ENCODE measurements at places on chromosomes 7 and 10.

- DNase-seq: no peak
Measured at GRCh38 chr10:91603931-91604331, 28.9 kb downstream of the PPP1R3C start.

GRCh38 chr7:1434891-1435670 is 24.2 kb downstream of the MICALL2 start:
- no peak for DNase-seq

DNA sequence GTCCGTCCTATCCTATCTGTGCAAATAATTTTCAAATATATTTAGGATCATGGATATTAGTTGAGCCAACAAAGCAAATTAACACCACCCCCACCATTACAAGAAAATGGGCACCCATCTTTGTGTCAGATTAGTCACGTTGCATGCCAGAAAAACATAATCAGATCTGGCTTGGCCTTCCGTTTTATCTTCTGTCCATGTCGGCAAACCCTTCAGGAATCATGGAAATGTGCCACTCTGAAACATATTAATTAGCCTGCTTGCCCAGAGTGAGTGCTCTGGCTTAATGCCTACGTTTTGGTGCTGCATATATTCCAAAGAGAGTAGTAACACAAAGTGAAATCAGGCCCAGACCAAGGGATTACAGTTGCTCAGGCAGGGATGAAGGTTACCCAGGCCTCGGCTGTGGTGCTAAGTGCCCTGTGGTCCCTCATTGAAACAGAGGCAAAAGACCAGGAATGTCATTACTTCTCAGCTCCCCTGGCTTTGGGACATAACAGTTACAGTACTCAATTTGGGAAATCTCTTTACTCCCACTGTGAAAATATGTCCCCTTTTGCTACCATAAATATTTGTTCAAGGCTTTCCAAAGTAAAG is 154.0 kb upstream of the LSM8 start:
- no peak for DNase-seq

DNA sequence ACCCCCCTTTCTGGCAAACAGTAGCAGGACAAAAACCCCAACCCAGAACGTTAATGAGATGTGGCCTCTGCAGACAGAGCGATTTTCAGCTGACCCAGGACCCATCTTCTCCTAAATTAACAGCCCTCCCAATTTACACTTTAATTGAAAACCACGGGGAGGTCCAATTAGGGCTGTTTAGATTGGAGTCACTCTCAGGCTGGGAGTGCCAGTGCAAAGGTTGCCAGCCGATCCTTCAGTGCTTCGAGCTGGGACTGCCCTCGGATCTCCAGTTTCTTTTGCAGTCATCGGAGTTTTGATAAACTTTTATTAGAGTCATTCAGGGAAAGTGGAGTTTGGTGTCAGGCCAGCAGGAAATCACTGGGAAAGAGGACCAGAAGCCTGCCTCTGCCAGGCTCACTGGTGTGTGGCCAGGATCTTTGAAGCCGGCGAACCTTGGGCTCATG is 108.0 kb downstream of the DOCK1 start:
- no peak for DNase-seq

DNA sequence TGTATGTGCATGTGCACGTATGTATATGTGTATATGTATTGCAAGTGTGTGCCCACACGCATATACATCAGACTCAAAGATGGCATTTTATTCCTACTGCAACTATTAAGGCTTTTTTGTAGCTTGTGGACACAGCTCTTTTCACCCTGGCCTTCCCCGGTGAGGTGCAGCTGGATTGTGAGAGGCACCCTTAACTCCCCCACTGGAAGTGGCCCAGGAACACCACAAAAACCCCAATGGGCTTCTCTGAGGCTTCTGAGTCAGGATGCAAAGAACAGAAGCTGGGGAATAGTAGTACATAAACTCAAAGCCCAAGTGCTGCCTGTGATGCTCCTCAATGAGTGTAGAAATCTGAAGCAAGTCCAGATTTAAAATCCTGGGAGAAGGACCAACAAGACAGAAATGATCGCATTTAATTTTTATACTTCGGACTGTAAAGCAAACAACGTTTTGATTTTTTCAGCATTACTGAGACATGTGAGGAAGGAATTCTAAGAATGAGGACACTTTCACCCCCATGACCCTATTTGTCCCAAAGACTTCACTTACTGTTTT is 369.2 kb upstream of the MGMT start:
- DNase-seq: no peak

DNA sequence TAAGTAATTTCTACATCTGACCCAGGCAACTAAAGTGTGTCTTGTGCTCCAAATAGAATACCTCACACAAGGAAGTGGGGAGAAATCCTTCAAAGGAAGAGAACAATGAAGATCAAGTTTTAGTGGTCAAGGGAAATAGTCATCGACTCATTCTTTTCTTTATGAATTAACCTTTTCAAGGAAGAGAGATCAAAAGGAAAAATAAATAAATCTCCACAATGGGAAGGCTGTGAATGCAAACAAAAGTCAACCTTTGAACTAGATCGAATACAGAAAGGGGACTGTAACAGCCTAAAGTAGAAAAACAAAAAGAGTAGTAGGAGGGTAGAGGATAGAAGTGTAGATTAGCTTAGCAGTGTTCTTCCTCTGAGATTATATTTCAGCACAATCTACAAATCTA is 274.6 kb upstream of the COBL start:
- DNase-seq: no peak

DNA sequence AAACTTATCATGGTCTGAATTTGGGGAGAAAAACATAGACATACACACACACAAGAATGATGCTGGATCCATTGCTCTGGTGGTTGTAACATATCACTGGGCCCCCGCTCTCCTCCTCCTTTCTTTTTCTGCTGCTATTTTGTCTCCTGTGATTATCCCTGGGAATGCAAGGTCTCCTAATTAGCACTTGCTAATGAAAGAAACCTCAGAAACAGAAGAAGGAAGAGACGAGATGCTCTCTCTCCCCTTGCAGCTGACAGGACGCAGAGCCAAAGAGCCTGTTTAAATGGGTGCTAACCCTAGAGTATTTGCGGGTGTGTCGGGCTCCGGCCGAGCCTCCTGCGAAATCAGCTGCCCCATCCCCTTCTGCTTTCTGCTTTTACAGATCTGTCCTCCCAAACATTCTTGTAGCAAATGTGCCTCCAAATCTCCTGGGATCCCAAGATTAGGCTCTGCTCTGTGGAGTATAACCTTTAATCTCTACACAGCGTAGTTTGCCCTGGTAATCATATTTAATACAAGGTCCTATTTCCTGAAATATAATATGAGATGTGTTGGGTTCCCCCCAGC is 81.5 kb downstream of the FRMPD2 start:
- DNase-seq: no peak

DNA sequence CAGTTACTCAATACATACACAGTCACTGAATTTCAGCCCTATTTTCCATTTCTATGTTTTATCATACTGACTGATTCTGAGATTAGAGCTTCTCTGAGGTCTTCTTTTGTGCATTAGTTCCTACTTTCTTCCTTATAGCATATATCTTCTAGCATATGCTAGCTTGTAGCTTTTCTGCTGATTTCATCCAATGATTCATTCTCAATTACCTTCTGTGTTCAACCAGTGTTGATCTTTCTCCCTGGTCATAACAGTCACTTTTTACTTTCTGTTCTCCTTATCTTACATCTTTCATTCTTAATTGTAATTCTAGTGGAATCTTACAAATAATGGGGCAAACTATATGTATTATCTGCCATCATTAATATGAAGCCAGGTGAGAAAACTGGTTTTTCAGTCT is 159.5 kb upstream of the HGF start:
- peak; percentile 39 for DNase-seq

DNA sequence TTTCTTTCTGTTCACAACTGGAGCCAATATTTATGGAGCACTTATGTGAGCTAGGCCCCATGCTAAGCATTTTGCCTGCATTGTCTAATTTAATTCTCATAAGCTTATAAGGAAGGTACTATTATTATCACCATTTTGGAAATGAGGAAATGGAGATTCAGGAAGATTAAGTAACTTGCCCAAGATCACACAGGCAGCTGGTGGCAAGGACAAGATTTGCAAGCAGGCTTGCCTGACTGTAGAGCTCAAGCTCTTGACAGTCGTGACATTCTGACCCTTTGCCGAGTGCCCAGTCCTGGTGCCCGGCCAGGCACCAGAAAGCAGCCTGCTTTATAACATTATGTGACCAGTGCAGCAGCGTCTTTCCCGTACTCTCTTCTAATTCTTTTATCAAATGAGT is 38.2 kb downstream of the WNT2 start:
- no peak for DNase-seq

- DNase-seq: no peak
Measured at GRCh38 chr10:118108194-118109026, 61.7 kb upstream of the RAB11FIP2 start.

GRCh38 chr7:25208525-25209221 is 19.6 kb downstream of the NPVF start:
- no peak for DNase-seq

DNA sequence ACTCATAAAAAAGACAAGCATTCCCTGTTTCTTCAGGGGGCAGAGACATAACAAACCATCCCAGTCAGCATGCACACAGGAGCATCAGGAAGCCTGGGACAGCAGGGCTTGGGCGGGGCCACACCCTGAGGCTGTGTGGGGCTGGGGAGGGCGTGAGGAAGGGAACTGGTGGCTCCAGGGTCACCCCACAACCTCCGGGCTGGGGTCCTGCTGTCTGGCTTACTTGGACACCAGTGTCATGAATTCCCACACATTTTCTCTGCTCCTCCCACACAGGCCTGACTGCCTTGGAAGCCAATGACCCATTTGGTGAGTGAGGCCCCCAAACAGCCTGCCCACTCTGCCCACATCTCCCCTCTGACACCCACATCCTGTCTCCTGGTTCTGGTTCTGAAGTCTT is 2.8 kb downstream of the FXYD4 start:
- DNase-seq: no peak

DNA sequence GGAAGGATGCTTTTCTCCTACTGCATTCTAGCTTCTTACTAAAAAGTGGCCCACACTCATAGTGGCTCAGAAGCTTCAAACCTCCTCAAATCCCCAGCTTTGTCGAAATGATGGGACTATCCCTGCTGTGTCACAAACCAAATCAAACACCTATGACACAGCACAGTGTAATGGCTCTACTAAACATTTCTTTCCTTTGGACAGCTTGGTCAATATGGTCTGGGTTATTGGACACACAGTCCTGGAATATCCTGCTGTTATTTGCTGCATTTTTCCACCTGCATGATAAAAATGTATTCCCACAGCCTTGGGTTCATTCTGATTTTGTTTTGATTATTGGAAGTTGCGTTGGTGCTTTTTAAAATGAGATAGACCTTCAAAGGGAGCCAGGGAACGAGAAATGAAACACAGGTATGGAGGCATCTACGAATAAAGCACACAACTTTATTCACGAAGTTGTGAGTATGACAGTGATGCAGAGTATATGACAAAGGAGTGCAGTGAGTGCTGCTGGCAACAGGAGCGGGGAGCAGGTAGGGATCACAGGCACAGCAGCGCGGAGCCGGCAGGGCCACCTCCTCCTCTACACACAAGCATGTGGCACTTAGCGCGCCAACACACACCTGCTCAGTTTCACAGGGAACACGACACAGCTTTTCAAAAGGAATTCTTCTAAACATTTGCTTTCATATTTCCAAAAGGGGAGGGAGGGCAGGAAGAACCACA is 26.5 kb upstream of the AFAP1L2 start:
- DNase-seq: no peak

- DNase-seq: no peak
Measured at GRCh38 chr10:129773359-129773990, 190.6 kb downstream of the EBF3 start.

GRCh38 chr7:111697771-111698170 is 135.5 kb upstream of the IMMP2L start:
- DNase-seq: no peak

GRCh38 chr10:42783181-42783549 is 570 bp downstream of the BMS1 start:
- no peak for DNase-seq

DNA sequence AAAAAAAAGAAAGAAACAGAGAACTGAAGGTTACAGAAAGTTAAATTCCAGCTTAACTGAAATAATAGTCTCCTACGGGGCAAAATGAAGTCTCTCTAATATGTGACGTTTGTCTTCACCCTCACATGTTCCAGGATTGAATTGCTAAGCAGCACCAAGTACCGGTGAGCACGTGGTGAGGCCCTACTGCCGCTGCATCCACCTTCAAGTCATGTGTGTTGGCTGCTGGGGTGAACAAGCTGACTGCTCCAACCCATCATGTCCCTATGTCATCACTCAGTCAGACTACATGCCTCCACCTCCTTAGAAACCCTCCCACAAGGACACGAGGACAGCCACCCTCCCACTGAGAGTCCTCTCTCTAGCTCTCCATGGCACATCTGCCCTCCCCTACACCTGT is 35.4 kb upstream of the NPFFR1 start:
- no peak for DNase-seq

- DNase-seq: peak; percentile 62
Measured at GRCh38 chr7:131107337-131108211, 220.1 kb upstream of the MKLN1 start.

DNA sequence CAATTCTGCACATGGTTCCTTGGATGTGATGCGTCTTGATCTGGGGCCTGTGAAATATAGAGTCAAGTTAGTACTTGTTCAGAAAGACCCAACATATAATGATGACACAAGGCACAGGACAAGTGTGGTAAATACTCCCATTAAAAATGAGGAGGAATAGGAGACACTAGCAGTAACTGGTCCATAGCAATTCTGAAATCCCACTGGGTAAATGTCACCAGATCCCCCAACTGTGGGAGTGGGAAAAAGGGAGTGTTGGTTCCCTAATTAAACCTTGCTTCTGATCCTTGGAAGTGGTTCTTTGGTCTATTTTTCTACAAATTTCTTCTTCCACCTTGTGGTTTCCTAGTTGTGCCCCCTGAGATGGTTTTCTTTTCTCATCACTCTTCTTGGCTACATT is 62.5 kb upstream of the NRP1 start:
- no peak for DNase-seq

GRCh38 chr7:154484943-154485342 is 432.7 kb downstream of the DPP6 start:
- DNase-seq: no peak

DNA sequence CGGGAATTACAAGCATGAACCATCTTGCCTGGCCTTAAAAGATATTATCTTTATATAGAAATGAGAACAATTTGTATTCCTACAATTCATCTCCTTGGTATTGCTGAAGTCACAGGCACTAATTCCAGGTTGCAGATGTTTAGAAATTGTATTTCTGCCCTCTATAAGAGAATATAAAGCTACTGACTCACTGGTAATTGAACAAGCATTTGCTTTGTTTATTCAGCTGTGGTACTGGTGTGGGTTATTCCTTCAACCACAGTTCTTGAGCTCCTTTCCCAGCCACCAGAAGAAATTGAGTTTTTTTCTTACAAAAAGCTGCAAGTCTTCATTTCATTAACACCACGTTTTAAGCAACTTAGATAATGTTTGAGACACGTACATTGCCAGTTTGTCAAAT is 29.0 kb upstream of the MPP7 start:
- no peak for DNase-seq

GRCh38 chr10:132876131-132876860 is 66.1 kb downstream of the CFAP46 start:
- no peak for DNase-seq

DNA sequence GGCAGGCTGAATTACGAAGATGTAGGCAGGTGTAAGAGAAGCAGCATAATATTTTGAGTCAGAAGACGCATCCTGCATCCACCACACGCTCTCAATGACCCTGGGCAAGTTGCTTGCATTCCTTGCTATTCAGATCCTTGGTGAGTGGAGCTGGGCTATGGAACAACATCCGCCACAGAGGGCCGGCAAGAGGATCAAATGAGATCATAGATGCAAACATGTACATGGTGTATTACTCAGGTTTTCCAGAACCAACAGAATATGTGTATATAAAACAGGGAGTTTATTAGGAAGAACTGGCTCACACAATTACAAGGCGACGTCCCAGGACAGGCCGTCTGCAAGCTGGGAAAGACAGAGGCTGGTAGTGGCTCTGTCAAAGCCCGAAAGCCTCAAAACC is 51.5 kb downstream of the ADAM12 start:
- no peak for DNase-seq

All from bone marrow (tissue), 2 donors.